ENCODE measurements at places on chromosomes 6 and 20.

DNA sequence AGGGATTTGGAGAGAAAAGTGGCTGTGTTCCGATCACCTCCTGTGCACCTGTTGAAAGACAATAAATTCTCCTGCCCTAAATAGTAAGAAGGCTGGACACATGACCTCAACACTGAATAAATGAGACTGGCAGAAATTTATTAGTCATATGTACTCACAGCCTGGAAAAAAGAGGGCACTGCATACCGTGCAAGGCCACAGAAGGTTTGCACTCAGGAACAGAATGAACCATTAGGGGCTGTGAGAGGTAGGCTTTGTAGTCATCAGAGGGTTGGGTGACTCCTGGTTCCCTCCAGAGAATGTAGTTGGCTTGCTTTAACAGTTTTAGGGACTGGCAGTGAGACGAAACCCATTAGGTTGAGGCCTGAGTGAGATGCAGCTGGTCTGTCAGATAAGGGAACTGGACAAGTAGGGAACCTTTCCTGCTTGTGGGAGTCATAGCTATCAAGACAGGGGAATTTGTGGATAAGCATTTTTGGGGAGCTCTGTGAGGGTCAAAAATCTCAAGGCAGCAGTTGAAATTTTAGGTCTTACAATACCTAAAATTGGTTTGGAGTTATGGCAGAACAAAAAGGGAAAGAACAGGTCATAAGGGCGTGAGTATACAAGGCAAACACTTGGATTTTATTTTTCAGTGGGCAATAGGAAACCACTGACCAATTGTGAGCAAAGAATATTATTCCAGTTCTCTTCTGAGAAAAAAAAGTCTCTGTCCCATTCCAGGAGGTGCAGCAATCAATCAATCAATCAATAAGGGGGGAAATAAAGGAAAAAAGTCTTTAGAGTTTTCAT lies 67.9 kb upstream of the BTN3A2 start:
- no peak for DNase-seq

- no peak for DNase-seq
These were observed 5.1 kb downstream of the RPL10A start for GRCh38 chr6:35473075-35473849.

DNA sequence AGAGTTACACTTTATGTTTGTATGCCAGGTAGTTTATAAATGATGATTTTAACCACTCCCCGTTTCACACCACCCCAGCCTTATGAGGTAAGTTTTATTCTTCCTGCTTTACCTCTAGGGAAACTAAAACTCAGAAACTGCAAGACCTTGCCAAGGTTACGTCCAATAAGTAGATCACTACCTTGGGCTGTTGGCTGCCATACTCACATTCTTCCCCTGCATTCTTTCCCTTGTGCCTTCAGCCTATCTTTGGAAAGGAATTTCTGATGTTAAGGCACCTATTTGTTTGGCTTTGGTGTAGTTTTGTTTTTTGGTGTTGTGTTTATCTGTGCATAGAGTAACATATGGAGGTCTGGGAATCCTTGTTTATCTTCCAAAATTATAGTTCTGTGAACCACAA lies 122.1 kb downstream of the UST start:
- no peak for DNase-seq

DNA sequence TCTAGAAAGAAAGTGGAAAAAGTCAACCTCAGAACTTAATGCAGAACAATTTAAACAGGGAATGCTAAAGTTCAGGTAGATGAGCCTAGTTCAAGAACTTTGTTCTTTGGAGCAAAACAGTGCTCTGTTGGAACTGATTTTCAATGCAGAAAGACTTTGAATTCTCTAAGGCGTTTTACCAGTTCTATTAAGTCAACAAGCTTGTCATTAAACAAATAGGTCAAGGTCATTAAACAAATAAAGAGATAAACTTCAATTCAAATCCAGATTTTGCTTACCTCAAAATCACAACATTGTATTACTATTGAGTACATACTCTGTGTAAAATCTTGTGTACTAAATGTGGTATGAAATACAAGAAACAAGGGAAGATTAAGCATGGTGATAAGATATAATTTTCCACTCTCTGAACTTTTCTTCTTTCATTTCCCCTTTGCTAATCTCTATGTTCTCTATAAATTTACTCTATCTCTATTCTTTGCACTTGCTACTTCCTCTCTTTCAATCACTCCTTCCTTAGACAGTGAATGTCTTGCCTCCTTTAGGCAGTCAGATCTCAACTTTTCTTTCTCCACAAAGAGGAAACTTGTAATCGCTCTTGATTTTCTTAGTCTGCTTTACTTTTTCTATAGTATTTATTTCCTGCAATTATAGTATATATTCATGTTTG lies 160.8 kb upstream of the KHDRBS2 start:
- DNase-seq, result no peak

GRCh38 chr6:140871911-140872310 lies 1260.8 kb upstream of the GJE1 start:
- DNase-seq, result no peak

- DNase-seq, result no peak
These were observed 7.2 kb downstream of the PRDM13 start for GRCh38 chr6:99613705-99614429.

- no peak for DNase-seq
These were observed 225.4 kb downstream of the LAMA2 start for GRCh38 chr6:129108337-129108736.

GRCh38 chr6:72646604-72647485 lies 25.0 kb downstream of the KCNQ5 start:
- DNase-seq, result no peak

DNA sequence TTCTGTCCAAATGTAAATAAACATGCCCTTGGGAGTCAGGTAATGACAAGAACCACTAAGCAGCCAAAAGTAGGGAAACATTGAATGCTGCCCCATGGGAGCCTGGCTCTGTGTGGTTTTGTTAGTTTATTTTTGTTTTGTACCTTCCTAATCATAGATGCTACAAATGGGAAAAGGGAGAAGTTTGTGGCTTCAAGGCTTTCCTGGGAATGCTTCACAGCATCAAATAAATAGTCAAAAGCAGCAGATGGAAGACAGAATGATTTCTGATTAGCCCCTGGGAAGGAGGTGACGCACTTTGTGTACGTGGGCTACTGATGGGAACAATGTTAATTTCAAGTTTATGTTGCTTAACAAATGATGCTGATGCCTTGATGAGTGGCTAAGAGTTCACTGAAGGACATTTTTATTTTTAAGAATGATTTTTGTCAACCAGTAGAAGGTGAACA lies 532.7 kb downstream of the BCKDHB start:
- DNase-seq, result no peak

DNA sequence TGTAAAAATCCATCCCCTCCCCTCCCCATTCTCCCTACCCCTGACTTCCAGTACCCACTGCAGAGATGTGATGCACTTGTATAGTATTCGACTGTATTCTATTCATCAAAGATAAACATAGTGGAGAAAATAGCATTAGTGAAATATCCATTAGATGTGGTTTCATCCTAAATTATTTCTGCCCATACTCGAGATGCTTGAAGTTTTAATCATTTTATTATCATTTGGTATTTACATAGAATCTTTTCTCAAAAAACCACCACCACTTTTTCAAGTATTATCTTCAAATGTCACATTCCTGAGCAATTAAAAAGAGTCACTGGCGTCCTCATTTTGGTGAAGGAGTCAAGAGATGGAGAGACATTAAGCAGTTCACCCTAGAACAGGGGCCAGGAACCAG lies 181.9 kb downstream of the HAO1 start:
- no peak for DNase-seq

- no peak for DNase-seq
These were observed 60.8 kb downstream of the PRDM1 start for GRCh38 chr6:106146852-106147351.

DNA sequence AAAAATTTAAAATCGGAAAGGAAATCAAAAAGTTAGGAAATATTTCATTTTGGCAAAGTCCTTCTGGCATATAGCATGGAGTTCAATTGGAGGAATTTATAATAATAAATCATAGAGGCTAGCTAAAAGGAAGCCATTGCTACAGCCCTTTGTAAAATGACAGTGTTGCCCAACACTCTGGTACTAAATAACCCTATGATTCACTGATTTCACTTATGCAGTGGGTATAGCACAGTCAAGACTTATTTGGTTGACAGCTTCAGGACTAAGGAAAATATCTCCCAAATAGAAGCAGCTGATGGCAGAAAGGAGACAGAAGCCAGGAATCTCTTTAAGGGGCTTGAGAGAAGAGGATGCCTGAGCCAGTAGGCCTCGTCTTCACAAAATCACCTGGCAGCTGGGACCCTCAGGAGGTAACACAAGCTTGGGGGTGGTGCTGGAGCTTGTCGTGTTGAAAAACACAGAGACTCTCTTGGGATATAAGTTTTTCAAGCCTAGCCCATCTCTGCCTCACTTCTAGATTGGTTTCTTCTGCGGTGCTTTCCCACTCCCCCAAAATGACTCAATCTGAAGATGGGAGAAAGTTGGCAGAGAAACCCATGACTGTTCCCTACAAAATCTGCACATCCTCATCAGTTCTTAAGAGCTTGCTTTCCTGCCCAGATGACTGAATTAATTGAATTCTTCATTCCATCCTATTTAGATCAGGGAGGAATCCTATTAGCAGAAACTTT lies 38.4 kb upstream of the EYA4 start:
- DNase-seq, result no peak

DNA sequence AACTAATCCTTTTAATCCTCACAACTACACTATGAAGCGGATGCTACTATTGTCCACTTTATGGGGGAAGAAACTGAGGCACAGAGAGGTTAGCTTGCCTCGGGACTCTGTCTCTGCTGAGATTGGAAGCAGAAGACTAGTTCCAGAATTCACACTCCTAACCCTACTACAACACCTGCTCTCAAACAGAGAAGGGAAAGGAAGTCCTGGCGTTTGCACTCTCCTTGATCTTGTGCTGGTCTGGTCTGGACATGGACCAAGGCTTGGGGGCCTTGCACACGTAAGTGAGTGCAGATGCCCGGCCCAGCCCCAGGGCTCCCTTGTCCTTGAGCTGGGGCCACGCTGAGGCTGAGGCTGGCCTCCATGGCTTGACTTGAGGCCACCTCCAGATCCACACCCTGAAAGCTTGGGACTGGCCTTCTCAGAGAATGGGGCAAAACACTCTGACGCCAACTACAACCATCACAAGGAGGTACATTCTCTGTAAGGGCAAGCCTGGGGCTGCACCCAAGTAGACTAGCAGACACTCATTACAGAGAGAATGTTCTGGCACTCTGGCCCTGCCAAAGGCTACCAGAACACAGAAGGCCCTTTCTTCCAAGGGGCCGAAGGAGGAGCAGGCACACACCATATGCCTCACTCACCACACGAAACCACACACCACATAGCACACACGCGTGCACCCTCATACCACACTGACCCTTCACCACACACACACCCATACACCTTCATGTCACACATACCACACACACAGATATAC lies 33.3 kb upstream of the EZR start:
- DNase-seq, result no peak

DNA sequence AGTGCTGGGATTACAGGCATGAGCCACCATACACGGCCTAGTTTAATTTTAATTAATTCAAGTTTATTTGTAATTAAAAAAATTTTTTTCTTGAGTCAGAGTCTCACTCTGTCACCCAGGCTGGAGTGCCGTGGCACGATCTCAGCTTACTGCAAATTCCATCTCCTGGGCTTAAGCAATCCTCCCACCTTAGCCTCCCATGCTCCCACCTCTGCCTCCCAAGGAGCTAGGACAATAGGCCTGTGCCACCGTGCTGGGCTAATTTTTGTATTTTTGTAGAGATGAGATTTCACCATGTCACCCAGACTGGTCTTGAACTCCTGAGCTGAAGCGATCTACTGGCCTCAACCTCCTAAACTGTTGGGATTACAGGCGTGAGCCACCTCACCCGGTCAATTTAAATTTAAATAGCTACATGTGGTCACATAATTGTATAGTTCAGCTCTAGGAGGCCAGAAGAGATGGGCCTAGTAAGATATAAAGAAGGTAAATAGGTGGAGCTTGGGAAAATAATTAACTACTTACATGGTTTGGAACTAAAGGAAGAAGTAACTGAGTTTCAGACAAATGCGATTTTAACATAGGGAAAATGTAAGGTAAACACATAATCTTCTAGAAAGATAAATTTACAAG lies 220.0 kb upstream of the CITED2 start:
- DNase-seq, result no peak

- DNase-seq, result no peak
These were observed 36.6 kb downstream of the HLA-G start for GRCh38 chr6:29864037-29864810.

Measured in non-pigmented ciliary epithelial cell (primary cell).